ENCODE measurements at places on chromosomes 12 and 14.

DNA sequence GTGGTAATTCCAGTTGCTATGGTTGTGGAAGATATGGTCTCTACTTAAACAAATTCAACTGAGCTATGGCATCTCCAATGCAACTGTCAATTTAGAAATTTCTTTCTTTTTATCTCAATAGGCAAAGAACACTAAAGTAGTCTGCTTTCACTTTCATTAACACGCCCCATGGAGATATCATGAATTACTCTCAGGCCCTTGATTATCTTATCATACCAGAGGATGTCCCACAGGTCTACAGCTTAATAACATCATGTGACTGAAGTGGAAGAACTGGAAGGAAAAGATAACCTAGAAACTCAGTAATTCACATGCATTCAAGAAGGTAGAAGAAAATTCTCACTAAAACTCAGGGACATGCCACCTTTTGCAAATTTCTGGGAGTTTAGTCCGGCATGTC lies 114.3 kb downstream of the FLRT2 start:
- no peak for DNase-seq

DNA sequence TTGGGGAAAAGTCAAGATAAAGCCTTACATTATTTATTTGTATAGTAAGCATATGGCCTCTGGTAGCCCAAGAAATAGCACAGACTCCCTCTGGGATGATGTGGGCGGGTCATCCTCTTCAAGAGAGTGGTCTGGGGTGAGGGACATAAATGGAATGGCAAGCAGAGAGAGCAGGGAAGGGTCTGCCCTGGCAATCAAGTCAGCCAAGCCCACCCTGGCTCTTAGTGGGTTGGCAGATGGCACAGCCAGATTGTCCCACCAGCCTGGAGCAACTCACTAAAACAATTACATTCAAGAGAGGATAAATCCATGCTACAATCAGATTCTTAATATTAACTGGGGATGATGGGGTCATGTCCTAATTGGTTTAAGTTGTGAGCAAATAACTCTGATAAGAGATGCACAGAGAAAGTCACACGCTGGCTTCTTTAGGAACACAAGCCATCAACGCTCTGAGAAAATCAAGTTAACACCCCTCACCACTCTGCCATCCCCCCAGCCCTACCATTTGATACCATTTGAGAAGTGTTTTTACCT lies 2.8 kb upstream of the PELI2 start:
- no peak for DNase-seq

GRCh38 chr12:58254463-58255100 lies 313.2 kb downstream of the ATP23 start:
- DNase-seq, result no peak

GRCh38 chr14:70278281-70278680 lies 81.2 kb downstream of the COX16 start:
- DNase-seq, result no peak

- no peak for DNase-seq
Measured at GRCh38 chr12:64627771-64628170, 17.5 kb downstream of the RASSF3 start.

DNA sequence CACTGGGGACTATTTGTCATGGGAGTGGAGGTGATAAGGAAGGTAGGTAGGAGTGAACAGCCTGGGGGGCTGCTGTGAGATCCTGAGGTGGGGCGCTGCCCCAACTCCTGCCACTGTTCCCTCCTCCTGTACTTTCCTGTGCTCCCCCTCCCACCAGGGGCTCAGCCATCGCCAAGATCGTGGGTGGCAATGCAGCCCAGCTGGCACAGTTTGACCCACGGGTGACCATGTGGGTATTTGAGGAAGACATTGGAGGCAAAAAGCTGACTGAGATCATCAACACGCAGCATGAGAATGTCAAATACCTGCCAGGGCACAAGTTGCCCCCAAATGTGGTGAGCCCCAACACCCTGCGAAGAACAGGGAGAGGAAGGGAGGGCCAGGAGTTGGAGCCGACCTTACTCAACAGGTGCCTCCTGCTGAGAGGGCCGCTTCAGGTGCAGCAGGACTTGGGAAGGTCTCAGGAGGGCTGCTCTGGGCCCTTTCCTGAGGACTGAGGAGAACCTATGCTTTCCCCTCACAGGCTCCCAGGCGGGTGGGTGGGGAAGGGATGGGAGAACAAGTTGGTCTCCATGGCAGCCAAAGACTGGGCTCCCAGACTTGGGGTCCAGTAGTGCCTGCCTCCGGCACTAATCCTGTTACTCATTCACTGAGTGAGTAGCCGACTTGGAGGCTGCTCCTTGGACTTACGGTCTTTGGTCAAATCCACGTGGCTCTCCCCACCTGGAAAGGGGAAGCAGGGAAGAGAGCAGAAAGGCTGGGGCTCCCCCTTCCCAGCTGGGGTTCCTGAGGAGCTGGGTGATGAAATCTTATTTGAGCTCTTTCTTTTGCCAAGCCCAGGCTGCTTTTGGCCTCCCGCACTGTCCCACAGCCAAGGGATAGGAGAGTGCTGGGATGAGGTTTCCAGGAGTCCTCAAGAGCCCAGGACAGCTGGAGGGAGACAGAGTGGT lies 884 bp downstream of the GPD1 start:
- no peak for DNase-seq

DNA sequence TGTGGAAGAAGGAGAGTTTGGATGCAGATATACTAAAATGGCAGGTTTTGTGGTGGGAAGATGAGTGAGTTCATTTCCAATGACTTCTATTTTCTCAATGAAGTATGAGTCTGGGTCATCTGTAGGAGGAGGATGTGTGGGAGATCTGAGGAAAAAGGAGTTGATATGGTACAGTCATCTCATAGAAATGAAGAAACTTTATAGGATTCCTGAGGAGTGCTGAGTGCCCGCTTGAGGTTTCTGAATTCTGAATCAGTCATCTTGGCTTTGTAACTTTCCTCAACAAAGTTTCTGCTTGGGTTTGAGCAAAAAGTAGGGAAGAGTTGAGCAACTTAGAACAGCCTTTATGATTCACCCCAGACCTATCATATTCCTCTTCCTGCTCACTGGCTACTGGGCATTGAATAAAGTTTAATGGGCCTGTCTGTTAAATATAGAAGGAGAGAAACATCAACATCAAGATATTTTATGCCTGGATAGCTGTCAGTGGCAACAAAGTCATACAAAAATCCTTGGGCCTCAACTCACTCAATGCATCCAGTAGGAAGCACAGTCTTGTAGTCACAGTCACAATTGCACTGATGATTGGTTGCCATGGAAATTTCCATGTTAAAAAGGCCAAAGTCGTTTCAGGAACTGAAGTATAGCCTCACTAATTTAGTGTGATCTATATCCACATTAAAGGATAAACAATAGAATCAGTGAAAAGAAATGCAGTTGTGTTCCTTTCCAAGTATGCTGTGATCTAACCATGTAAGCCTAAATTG lies 284.7 kb downstream of the DUSP6 start:
- DNase-seq, result no peak

- DNase-seq, result no peak
Measured at GRCh38 chr12:31368666-31369361, 42.9 kb upstream of the SINHCAF start.

DNA sequence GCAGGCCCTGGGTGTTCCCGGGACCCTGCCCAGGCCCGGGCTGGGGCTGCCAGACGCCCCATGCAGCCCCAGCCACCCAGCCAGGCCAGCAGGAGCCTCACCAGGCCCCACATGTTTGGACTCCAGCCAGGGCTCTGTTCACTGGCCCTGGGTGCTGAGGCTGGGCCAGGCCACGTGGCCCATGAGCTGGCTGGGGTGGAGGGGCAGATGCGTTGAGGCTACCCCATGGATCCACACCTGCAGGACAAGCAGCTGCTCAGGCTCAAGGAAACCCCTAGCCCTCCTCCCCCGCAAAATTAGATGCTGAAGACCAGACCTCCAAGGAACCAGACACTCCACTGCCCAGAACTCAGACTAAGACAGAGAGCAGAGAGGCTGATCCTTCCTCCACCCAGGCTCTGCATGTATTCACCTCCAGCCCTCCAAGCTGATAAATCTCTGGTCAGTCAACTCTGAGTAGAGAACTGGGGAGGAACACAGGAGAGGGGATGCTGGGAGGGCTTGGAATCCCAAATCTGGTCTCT lies 1.6 kb downstream of the CDH24 start:
- no peak for DNase-seq

- no peak for DNase-seq
Measured at GRCh38 chr14:102914474-102915291, 7.8 kb upstream of the AMN start.

DNA sequence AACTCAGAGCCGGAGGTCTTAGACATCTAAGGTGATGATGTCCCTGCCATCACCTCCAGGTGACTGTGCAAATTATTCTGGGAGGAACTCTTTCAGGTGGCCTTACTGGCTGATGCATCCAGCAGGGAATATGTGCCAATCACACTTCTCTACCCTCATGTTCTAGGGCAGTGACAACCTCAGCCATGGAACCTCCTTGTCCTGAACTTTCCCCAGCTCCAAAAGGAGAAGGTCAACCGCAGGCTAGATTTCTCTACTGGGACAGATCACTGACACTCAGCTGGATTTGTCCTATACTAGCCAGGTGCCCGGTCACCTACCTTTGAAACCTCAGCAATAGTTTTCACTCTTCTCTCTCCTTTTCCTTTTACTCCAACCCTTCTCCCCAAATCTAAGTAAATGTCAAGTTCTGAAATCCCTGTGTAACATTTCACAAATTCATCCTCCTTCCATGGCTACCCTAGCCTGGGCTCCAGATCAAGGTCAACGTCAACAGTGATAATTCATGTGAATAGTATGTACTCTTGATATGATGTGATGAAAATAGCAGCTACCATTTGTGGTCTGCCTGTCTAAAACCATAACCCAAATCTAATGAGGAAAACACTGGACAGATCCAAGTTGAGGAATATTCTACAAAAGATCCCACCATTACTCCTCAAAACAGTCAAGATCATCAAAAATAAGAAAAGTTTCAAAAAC lies 115.0 kb upstream of the EGLN3 start:
- DNase-seq, result no peak

- DNase-seq, result no peak
Measured at GRCh38 chr12:1533205-1533601, 61.2 kb downstream of the FBXL14 start.

GRCh38 chr14:24280797-24281460 lies 9.5 kb upstream of the RABGGTA start:
- no peak for DNase-seq

GRCh38 chr14:69328317-69328716 lies 68.4 kb downstream of the GALNT16 start:
- no peak for DNase-seq

DNA sequence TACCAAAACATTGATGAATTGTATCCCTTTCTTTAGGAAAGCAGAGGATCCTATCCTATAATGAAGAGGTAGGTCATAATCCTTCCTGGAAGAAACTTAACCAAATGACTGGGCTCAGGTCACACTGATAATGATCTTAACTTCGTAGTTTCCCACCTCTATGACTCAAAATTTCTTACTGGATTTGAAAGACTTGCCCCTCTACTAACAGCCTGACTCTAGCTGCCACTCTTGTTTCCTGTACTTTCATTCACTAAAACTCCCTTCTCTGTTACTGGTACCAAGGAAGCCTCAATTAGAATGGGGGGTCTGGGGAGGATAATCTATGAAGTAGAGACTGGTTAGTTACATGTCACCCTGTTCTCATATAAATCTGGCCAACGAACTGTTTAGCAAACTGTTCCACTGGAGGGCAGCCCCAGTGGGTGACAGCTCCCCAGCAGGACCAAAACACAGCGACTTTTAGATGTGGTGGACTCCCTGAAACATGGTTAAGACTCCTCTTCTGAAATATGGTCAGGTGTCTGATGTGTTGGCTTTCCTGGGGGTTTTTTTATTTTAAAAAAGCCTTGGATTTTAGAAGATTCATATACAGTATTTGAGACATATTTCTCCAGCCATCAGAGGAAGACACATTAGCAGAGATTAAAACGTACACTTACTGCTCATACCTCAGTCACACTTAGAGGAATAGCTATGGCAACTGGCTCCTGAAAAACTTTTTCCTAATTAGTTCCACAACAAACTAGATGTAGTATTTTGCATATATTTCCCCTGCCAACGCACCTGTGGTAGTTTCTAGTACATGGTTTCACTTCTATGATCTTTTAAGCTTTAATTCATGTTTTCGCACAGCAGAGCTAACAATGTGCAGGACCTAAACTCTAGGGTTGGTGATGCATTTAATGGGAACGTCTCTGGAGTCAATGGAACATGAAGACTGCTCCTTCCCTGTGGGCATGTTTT lies 72.3 kb downstream of the ACADS start:
- no peak for DNase-seq

GRCh38 chr12:81597928-81598604 lies 161.1 kb downstream of the PPFIA2 start:
- no peak for DNase-seq
